ENCODE measurements at places on chromosomes 1 and 21. TPM values are rescaled to one million over a fixed set of nuclear protein-coding genes. Genes with fewer than 3 reads are reported as not detected.

PROK1 gene
- 0.27 TPM for total RNA-seq

GRCh38 chr1:12614402-12615158 is 3.4 kb downstream of the DHRS3 start:
- DNase-seq = no peak
- H3K36me3 ChIP-seq = peaks cover 26% of the 10 kb centered on the region
- no peaks in the 10 kb centered on the region for H3K27me3 ChIP-seq
- peak overlapping the region; percentile 98 for H3K27ac ChIP-seq
- H3K4me3 ChIP-seq = peak overlapping the region; percentile 90
- H3K4me1 ChIP-seq = peaks cover 11% of the 10 kb centered on the region

GRCh38 chr1:66490816-66491215 is 43.1 kb upstream of the SGIP1 start:
- DNase-seq = no peak
- no peak overlapping the region for H3K27ac ChIP-seq
- H3K4me1 ChIP-seq = no peaks in the 10 kb centered on the region
- no peaks in the 10 kb centered on the region for H3K36me3 ChIP-seq
- H3K27me3 ChIP-seq = no peaks in the 10 kb centered on the region
- H3K4me3 ChIP-seq = no peak overlapping the region

DNA sequence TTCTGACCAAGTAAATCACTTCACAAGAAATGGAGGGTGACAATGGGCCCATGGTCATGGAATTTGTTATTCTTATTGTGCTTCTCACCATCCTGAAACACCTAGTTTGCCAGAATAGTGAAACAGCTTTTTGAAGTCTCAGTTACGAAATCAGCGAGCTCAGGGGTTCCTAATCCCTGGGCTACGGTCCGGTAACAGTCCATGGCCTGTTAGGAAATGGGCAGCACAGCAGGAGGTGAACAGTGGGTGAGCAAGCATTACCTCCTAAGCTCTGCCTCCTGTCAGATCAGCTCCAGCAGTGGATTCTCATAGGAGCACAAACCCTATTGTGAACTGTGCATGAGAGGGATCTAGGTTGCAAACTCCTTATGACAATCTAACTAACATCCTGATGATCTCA is 1356.3 kb downstream of the KCNT2 start:
- H3K4me3 ChIP-seq = no peak overlapping the region
- no peak for DNase-seq
- H3K27me3 ChIP-seq = no peaks in the 10 kb centered on the region

DNA sequence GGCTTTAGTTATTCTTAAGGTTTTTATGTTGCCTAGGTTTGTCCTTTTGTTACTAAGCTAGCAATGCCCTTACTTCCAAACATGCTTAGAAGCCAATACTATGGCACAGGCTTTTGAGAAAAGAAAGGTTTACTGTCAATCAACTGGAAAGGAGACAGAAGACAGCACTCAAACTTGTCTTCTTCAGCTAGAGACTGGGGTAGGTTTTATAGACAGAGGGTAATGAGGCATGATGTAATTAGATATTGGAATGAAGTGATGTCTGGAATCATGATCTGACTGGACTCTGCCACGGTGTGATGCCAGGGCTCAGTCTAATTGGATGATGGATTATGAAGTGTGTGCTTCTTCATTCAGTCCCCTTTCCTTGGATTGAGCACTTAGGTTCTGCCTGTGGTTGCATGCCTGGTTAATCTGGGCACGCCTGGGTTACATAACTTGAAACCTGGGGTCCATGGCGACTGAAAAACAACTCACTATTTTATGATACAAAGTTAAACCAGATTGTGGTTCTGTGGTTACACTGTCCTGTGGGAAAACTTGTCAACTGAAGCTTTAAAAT is 625.8 kb downstream of the BRINP3 start:
- no peaks in the 10 kb centered on the region for H3K4me1 ChIP-seq
- H3K27ac ChIP-seq = no peak overlapping the region
- no peak for DNase-seq

DNA sequence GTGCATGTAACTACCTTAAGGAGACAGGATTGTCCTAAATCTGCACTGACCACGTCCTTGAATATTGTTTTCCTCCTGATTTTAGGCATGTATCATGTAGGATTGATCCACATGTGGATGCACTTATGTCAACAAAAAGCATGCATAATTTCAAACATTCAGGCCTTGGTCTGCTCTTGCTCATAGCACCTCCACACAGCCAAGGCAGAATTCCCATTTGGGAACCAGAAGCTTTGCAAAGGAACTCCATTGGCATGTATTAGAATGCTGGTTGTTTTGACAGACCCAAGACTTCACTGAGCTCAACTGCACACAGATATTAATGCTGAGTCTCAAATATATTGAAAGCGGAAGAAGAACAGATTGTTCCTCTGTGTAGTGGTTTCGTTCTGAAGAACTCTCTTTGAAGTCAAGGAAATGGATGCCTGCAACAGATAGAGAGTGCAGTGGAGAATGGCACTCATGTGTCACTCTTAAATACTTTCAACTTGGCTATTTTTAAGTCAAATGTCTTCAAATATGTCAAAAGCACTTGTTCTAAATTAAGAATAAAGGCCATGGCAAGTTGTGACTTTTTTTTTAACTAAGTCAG is 387.6 kb downstream of the LTN1 start:
- H3K27ac ChIP-seq = no peak overlapping the region
- H3K4me1 ChIP-seq = no peaks in the 10 kb centered on the region
- DNase-seq = no peak
- no peaks in the 10 kb centered on the region for H3K27me3 ChIP-seq
- H3K36me3 ChIP-seq = no peaks in the 10 kb centered on the region

TRIM67 gene
- total RNA-seq = not detected

AKR7A3 gene
- total RNA-seq = 3.9 TPM

CNKSR1 gene
- 5.8 TPM for total RNA-seq

DNA sequence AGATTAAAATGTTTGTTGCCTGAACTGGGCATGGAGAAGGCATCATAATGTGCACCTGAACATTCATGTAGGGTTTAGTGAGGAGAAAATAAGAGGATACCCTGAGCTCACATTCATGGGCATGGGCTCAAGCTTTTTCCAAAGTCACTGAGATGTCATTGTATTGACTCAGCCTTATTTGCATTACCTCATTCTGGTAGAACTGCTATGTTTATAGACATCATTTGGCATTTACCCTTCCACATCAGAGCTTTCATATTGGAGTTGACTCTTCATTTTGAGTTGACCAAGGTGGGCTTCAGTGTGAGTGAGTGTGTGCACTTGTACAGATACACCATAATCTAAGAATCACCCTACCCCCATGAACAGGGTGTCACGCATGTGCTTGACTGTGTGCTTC is 143.2 kb downstream of the PBX1 start:
- no peak overlapping the region for H3K4me3 ChIP-seq
- peaks cover 34% of the 10 kb centered on the region for H3K4me1 ChIP-seq
- no peak for DNase-seq
- H3K27me3 ChIP-seq = no peaks in the 10 kb centered on the region
- no peaks in the 10 kb centered on the region for H3K36me3 ChIP-seq

GRCh38 chr21:45410151-45410864 is 5.3 kb downstream of the COL18A1 start:
- no peak for DNase-seq
- H3K4me3 ChIP-seq = peak overlapping the region; percentile 29
- peak overlapping the region; percentile 73 for H3K27ac ChIP-seq
- peaks cover 22% of the 10 kb centered on the region for H3K4me1 ChIP-seq

OLFM3 gene
- not detected for total RNA-seq

DNA sequence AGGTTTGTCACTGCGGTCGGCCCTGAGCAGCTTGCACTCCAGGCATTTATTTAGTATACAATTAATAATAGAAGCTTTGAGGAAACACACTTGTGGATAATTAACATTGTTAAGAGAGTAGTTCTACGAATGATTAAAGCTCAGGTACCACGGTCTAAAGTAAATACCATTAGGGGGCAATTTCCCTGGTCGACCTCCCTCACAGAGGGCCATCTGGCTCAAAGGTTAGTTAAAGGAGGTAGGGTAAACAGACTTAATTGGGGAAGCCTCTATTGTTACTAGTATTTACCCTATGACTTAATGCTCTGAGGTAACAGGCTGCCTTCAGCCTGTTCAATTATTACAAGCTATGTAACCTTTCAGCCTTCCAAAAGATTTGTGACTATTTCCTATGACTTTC is 122.3 kb upstream of the SLC44A3 start:
- H3K4me1 ChIP-seq = no peaks in the 10 kb centered on the region
- no peak overlapping the region for H3K4me3 ChIP-seq
- H3K27me3 ChIP-seq = no peaks in the 10 kb centered on the region
- DNase-seq = no peak

NUDT17 gene
- total RNA-seq = 19.1 TPM

- DNase-seq = no peak
- H3K4me1 ChIP-seq = no peaks in the 10 kb centered on the region
- no peaks in the 10 kb centered on the region for H3K27me3 ChIP-seq
- H3K36me3 ChIP-seq = no peaks in the 10 kb centered on the region
- H3K27ac ChIP-seq = no peak overlapping the region
- no peak overlapping the region for H3K4me3 ChIP-seq
Measured at GRCh38 chr1:107575226-107575625, 389.8 kb downstream of the VAV3 start.

DNA sequence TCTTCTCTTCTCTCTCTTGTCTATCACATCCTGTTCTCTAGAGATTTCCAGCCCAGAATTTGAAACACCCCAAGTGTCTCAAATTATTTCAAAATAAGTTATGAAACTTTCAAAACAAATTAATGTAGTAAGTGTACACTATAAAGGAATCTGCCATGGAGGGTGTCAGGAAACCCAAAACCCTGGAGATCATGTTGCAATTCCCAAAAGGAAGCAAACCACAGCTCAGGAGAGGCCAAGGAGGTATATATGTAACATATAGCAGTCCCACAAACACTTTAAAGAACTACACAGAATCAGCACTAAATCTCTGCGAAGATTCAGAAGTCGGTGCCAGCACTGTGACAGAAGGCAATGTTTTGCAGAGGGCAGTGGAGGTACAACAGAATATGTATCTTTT is 26.6 kb downstream of the PTPN14 start:
- H3K4me3 ChIP-seq = no peak overlapping the region
- H3K27ac ChIP-seq = no peak overlapping the region
- peaks cover 3% of the 10 kb centered on the region for H3K4me1 ChIP-seq
- no peak for DNase-seq
- H3K27me3 ChIP-seq = no peaks in the 10 kb centered on the region
- no peaks in the 10 kb centered on the region for H3K36me3 ChIP-seq
